ENCODE measurements at places on chromosomes 5 and 9.

GRCh38 chr5:151357097-151357496 is 9.7 kb upstream of the SLC36A2 start:
- no peak for DNase-seq

GRCh38 chr5:72474516-72474915 is 32.7 kb downstream of the ZNF366 start:
- DNase-seq: no peak

GRCh38 chr5:135395451-135395850 is 3.6 kb downstream of the MACROH2A1 start:
- DNase-seq: no peak

DNA sequence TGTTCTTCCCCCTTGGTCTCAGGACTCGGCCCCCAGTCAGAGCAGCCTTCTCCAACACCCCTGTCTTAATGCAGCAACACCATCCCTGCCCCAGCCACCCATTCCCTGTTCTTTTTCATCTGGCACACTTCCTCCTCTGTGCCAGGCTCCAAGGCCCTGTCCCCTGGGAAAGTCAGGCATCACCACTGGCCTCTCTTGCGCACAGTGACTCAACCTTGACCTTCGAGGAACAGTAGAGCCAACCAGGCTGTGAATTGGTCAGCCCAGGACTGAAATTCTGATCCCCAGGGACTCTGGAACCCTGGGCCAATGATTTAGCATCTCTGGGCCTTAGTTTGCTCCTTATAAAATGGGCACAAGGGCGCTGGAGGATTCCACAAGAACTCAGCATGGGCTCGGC is 10.5 kb upstream of the RALGDS start:
- no peak for DNase-seq

- DNase-seq: no peak
Observed at GRCh38 chr5:135342551-135342875, 56.5 kb downstream of the MACROH2A1 start.

GRCh38 chr9:113947941-113948340 is 71.8 kb downstream of the ZNF618 start:
- no peak for DNase-seq

- DNase-seq: no peak
Observed at GRCh38 chr5:169037466-169037865, 263.5 kb downstream of the SLIT3 start.

GRCh38 chr5:153744751-153745150 is 254.3 kb downstream of the GRIA1 start:
- DNase-seq: no peak

- DNase-seq: no peak
Observed at GRCh38 chr9:101130054-101130453, 101.5 kb downstream of the PLPPR1 start.

GRCh38 chr9:84796404-84796803 is 126.9 kb downstream of the NTRK2 start:
- no peak for DNase-seq

- no peak for DNase-seq
Observed at GRCh38 chr5:136159457-136159856, 26.8 kb downstream of the SMAD5 start.

GRCh38 chr5:135196483-135196882 is 162.5 kb upstream of the PITX1 start:
- DNase-seq: no peak

- DNase-seq: no peak
Observed at GRCh38 chr5:110104726-110105669, 415.3 kb downstream of the MAN2A1 start.

DNA sequence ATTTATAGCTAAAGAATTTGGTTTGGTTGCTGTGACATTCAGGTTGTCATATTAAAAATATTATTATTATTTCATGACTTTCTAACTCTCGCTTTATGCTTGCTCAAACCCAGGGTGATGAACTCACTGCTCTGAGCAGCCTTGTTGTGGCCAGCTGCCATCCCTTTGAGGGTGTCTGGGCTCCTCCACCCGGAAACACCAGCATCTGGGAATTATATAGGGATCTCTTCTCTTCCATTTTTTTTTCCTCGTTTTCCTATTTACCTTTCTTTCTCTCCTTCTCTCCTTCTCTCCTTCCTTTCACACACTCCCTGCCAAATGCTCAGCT is 355.8 kb upstream of the SMARCA2 start:
- DNase-seq: no peak

GRCh38 chr5:130216286-130216685 is 312.0 kb downstream of the CHSY3 start:
- no peak for DNase-seq

DNA sequence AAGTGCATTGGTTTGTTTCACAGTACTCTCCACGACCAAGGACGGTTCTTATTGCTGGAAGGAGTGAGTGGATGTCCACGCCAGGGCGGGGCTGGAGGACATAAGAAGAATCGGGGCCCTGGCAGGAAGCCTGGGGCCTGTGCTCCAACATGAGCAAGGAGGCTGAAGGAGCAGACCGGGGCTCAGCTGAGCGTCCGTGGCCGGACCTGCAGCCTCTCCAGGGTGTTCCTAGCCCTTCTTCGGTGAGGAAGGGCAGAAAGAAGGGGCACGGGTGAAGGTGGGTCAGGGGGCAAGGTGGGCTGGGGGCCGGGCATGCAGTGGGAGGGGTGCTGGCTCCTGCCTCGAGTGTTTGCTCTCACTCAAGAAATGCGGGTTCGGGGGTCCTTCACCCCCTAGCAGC is 18.1 kb downstream of the FAM78A start:
- no peak for DNase-seq

GRCh38 chr9:127237801-127238200 is 26.8 kb upstream of the GARNL3 start:
- no peak for DNase-seq

DNA sequence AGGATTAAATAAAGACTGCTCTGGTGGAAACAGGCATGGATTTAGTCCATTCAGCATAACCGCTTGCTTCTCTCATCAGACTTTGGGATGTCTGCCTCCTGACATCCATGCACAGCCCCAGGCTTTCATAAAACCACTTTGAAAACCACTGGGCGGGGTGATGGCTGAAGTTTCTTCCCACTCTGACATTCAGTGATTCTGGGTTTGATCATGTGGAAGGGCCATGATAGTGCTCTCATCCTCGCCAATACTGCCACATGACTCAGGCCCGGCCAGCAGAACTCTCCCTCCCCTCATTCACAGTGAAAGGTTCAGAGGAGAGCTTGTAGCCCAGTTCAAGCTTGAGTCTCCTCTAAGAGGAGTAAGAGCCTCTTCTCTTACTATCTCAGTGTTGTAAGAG is 29.6 kb upstream of the GLRA1 start:
- DNase-seq: no peak

DNA sequence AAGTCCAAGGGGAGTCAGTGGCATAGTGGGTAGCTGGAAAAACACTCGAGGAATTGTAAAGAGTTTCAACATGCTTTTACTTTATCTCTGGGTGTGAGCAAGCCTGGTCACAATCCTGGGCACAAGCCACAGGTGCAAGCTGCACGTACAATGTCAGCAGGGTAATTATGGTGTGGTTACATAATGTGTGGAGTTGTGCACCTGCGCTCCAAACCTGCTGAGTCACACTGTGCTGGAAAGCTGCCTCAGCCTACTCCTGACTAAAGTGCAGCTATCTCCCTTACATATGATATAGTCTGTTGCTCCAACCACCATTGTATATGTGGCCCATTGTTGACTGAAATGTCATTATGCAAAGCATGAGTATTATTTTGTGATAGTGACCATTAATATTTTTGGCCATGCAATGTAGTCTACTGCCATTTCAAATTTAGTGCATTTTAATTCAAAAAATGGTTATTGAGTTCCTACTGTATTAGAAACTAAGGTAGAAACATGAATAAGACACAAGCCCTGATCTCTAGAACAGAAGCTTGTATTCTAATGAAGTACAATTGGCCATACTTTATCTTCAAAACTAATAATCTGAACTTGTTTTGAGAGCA is 160.9 kb upstream of the SLC30A5 start:
- no peak for DNase-seq

DNA sequence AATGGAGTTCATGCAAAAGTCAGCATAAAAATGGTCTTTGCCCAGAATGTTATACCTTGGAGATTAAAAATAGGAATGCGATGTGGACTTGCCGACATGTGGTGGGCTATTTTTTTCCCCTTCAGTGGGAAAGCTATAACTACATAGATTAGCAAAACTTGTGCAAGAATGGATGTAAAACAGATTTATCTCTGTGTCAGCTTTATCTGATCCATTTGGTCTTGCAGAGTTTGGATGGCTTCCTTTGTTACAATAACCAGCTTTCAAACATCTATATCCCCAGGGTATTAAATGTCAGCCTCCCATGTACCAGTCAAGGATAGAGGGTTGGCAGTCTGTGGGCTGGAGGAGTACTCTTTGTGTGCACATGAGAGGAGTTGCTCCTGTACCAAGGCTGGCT is 284.9 kb downstream of the TMEM38B start:
- no peak for DNase-seq

DNA sequence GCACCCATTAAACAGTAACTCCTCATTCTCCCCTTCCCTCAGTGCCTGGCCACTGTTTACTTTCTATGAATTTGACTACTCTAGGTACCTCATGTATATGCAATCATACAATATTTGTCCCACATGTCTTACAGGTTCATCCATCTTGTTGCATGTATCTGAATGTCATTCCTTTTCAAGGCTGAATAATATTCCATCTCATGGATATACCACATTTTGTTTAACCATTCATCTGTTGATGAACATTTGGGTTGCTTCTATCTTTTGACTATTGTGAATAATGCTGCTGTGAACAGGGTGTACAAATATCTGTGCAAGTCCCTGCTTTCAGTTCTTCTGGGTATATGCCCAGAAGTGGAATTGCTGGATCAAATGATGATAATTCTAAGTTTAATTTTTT is 40.9 kb downstream of the INIP start:
- DNase-seq: no peak

- DNase-seq: no peak
Observed at GRCh38 chr9:132637351-132637750, 32.4 kb downstream of the DDX31 start.

DNA sequence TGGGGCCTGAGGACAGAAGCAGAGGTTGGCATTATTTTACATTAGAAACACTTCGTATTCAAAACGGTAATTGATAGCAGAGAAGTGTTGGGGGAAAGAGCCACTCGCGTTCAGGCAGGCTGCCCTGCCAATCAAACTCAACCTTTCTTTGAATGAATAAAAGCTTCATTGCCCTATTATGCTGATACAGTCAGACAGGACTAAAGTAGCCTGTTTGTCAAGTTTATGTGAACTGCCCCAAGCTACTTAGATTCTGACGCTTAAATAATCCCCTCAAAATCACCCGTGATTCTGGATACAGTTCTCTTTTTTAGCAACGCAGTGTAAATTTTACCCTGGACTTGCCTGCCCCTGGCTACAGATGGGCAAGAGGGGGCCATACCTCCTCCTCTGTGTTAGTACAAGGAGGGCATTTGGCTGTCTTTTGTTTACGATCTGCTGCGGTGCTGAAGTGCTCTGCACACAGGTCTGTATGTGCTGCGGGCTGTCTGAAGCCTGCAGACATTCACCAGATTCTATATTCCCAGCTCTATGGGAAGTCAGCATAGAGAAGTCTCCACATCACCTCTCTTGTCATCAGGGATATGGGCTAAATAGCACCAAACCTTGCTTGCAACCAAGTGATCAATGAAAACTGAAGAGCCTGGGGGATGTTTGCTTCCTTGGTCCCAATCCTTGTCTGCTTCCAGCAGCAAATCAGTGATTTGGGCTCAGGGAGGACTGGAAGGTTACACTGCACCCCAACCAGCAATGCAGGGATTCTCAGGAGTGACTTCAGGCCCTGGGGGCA is 218.4 kb downstream of the EBF1 start:
- DNase-seq: no peak

GRCh38 chr9:33289496-33289895 is 820 bp upstream of the NFX1 start:
- peak; percentile 34 for DNase-seq

GRCh38 chr5:79025054-79025472 is 40.0 kb upstream of the ARSB start:
- peak; percentile 21 for DNase-seq

DNA sequence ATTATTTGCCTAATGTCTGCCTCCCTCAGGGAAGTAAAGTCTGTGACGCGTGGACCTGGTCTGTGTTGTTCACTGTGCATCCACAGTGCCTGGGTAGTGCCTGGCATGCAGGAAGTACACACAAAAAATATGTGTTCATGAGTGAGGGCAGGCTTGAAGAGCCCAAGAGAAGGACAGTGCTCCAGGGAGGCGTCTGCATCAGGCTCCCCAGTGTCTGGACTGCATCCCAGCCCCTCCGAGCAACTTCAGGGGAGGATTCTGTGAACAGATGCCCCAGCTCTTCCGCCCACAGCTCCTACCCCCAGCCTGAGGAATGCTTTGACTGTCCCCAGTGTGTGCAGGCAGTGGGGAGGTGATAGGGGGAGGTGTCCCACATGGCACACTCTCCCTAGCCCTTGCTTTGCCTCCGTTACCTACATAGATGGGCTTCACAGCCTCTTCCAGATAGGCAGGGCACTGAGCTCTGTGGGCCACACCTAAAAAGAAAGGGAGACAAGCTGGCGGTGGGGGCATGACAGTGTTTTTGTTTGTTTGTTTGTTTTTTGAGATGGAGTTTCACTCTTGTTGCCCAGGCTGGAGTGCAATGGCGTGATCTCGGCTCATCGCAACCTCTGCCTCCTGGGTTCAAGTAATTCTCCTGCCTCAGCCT is 25.4 kb downstream of the IRF1 start:
- DNase-seq: no peak

DNA sequence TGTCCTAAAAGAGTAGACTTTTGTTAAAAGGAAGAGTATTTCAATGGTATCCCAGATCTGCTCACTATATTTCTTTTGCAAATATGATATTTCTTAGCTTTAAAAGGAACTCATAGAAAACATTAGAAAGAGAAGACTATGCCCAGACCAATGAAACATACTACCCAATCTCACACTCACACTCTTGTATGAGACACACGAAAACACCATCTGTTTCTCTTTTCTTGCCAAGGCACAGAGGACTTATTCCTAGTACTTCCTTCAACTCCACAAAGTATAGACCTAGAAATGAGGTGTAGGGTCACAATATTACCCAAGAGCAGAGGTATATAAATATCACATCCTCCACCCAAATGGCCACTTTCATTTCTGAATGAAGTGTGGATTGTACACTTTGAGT is 292.4 kb upstream of the ACO1 start:
- no peak for DNase-seq

GRCh38 chr9:34992376-34992951 is 2.9 kb downstream of the DNAJB5 start:
- peak; percentile 75 for DNase-seq

DNA sequence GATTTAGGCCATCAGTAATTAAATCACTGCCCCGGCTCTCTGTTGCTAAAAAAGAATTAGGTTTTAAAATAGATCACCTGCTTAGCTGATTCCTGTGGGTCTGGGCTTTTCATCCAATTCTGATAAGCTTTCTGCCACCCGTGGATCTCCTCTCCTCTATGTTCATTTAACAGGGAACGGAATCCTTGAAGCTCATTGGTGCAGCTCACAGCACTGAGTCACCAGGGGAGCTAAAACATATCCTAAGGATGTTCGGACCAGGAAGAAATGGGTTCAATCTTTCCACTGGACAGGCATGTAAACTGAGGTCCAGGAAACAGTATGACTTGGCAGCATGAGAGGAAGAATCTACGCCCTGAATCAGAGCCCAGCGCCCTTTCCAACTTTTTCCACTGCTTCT is 267.1 kb upstream of the GRIA1 start:
- DNase-seq: no peak

GRCh38 chr9:8437876-8438275 is 638.3 kb upstream of the DMAC1 start:
- no peak for DNase-seq
